ENCODE measurements at places on chromosomes 13 and 19.
A peak's percentile ranks its signal among the peaks of the same experiment; 100 is the strongest.

DNA sequence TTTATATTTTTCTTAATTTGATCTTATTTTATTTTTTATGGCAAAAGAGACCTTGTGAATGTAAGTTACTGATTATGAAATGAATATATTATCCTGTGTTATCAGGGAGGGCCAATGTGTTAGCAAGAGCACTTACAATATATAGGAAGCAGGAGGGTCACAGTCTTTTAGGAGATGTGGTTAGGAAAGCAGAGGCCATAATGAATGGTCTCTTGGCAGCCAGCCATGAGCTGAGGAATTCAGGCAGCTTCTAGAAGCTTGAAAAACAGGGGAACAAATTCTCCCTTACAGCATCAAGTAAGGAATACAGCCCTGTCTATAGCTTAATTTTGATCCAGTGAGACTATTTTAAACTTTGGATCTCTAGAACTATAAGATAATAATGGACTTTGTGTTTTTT is 2374.6 kb downstream of the PCDH9 start:
- no peak for DNase-seq

GRCh38 chr19:43504426-43505185 is at the start of gene PHLDB3:
PHLDB3 (minus strand) TSS chr19:43504746; CDS start chr19:43504118, 628 bp downstream.
- DNase-seq = no peak

DNA sequence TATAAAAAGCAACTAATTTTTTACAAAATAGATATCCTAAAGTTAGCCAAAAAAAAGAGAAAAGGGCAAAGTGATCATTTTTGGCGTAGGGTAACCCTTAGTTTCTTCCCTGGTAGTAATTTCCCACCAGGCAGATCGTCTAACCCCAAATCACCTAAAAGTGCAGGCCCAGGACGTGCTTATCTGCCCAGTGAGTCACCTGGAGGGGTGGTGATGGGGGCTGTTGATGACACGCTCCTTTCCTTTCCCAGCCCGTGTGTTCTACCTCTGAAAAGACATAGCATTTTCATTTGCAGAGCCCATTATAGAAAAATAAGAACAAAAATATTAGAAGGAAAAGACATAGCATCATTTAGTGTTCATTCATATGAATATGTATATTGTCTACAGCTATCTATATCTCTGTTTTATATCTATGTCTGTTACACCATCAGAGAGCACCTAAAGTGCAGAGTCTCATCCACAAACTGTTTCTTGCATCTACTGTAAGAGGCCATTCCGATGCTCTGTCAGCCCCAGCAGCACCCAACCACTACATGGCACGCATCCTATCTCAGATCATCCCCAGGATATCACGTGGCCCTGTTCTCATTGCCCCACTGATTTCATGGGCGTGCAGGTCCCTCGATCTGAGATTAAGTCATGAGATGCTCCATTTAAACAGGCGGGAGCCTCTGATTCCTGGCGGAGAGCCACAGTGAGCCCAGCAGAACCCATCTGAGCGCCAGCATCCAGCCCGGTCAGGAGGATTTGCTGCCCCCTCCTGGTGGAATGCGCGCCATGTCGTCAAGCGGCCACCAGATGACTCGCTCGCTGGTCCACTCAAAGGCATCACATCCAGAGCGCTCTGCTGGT is 8.5 kb upstream of the LILRB3 start:
- DNase-seq = peak; percentile 71

GRCh38 chr13:80131204-80131603 is 209.7 kb downstream of the SPRY2 start:
- no peak for DNase-seq

DNA sequence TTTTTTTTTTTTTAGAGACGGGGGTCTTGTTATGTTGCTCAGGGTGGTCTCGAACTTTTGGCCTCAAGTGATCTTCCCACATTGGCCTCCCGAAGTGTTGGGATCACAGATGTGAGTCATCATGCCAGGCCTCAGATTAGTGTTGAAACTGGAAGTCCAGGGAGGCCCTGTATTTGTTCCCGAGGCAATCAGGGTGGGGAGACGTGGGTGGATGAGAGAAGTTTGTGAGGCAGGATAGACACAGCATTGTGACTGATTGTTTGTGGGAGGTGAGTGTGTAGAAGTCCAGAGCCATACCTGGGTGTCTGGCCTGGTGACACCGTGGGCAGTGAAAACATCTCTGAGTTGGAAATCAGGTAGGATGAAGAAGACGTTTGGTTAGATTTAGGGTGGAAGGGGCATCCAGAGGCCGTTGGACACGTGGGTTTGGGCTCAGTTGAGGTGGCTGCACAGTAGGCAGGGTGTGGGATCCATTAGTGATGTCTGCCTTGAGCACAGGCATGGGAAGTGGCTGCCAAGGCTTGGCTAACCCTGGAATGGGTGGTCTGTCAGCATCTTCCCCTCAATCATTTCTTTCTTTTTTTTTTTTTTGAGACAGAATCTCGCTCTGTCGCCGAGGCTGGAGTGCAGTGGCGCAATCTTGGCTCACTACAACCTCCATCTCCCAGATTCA is 12.4 kb downstream of the RTN2 start:
- no peak for DNase-seq

- no peak for DNase-seq
Measured at GRCh38 chr19:49149652-49150105, 5.5 kb downstream of the HRC start.

DNA sequence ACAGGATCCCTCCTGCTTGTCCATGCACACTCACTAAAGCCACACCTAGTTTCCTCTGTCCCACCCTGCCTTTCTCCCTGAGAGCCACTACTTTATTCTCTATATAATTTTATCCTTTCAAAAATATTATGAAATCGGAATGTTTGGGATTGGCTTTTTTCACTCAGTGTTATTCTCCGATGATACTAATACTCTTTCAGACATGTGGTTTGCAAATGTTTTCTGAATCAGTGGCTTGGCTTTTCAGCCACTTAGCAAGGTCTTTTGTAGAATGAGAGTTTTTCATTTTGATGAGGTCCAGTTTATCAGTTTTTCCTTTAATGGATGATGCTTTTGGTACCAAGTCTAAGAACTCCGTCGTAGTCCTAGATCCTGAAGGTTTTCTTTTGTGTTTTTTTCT is 11.6 kb downstream of the SPATA13 start:
- DNase-seq = no peak

- DNase-seq = no peak
Measured at GRCh38 chr19:29810504-29810871, 1.3 kb upstream of the CCNE1 start.

DNA sequence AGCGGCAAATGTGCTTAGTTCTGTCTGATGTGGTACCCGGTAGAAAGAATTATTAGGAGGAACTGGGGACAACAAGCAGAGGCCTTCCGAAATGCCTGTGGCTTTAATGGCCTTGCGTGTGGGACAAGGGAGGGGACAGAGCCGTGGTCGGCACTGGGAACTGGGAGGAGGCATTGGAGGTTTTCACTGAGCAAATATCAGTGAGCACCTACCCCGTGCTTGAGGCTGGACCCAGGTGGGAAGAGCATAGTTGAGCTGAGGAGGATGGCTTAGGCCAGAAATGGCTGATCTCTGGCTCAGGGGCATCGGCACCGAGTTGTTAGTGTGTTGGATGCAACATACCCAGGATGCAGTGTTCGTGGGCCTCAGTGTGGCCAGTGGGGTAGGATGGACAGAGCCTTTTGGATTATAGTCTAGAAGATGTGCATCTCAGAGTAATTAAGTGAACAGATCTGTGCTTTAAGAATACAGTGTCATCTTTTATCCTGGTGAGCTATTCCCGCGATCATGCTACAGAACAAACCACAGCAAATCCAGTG is 201.3 kb downstream of the TEX29 start:
- DNase-seq = no peak

- no peak for DNase-seq
Measured at GRCh38 chr19:28556371-28556770, 656.6 kb downstream of the UQCRFS1 start.

- DNase-seq = no peak
Measured at GRCh38 chr13:52421216-52421615, 15.2 kb upstream of the THSD1 start.

DNA sequence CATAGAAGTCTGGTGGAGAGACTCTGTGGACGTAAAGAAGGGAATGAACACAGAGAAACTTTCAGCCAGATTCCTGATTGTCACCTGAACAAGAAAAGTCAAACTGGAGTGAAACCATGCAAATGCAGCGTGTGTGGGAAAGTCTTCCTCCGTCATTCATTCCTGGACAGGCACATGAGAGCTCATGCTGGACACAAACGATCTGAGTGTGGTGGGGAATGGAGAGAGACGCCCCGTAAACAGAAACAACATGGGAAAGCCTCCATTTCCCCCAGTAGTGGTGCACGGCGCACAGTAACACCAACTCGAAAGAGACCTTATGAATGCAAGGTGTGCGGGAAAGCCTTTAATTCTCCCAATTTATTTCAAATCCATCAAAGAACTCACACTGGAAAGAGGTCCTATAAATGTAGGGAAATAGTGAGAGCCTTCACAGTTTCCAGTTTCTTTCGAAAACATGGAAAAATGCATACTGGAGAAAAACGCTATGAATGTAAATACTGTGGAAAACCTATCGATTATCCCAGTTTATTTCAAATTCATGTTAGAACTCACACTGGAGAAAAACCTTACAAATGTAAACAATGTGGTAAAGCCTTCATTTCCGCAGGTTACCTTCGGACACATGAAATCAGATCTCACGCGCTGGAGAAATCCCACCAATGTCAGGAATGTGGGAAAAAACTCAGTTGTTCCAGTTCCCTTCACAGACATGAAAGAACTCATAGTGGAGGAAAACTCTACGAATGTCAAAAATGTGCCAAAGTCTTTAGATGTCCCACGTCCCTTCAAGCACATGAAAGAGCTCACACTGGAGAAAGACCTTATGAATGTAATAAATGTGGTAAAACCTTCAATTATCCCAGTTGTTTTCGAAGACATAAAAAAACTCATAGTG is 10.8 kb downstream of the ZNF101 start:
- no peak for DNase-seq

GRCh38 chr19:42057846-42058245 is 12.2 kb downstream of the GRIK5 start:
- no peak for DNase-seq

DNA sequence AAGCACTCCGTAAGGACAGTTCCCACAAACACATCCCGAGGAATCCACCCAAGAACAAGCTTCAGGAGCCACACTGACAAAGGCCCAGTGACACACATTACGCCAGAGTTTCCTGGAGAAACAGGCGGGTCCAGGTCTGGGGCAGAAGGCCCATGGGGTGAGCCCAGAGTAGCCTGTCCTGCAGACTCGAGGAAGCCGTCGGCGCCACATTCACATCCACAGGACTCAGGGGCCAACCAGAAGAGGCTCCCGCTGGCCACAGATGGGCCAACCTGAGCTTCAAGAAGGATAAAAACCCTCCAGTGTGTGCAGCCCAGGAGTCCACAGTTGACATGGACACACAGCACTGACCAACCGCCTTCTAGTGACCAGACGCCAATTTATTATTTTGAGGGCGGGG is 31.3 kb downstream of the GRTP1 start:
- no peak for DNase-seq

DNA sequence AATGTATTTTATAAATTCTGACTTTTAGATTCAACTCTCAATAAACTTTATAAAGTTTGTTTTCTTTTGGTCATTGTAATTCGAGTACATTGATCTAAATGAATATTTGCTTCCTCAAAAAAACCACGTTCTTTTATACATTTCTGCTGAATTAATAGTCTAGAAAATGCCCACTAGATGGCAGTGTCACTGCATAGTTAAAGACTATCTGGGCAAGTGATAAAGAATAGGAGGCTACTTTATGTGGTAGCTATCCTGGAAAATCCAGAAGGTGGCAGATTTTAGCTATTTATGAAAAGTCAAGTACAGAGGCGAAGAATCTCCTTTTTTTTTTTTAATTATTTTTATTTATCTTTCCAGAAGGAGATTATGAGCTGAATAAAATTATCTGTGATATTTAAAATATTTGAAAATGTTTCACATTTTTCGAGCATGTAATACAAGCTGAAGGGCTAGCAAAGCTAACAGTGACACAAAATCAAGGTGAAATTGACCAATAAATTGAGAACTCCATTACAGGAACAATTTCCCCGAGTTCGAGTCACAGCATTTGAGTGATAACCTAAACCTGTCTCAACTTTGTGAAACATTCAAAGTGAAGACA is 221.8 kb downstream of the OLFM4 start:
- no peak for DNase-seq

DNA sequence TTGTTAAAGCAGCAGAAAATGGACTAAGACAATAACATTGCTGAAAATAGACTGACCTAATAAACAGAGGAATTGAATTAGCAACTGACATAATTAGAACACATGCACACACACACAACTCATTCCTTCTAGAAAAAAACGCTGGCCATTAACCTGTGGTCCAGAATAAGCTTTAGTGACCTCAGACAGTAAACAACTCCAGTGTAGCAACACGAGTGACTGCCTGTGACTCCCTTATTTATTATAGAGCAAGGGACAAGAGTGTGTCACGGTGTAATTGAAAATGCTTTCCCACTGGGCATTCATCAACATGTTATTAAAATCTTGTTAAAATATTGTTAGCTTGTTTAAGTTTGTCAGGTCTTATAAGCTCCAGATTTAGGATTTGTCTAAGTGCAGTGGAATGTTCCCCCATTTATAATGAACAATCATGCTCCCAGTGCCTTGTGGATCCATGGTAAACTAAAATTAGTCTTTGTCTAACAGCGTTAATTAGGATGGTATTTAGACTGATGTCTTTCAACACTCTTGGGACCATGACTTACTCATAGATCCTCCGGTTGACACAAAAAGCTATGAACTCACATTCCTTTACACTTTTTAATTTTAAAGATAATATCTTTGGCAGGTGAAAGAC is 111.7 kb upstream of the IRS2 start:
- no peak for DNase-seq

DNA sequence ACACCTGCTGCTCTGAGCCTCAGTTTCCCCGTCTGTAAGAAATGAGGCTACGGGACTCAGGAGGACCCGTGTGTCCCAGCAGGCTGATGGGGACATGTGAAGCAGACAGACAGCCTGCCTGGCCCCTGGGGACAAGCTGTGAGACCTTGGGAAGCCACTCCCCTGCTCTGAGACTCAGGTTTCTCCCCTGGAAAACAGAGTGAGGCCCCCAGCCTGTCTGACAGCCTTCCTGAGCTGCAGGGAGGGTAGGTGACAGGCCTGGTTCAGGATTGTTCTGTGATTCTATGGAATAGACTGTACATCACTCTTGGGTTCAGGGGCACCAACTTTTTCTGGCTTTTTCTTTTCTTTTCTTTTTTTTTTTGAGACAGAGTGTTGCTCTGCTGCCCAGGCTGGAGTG is 2.9 kb upstream of the NTF4 start:
- no peak for DNase-seq

- no peak for DNase-seq
Measured at GRCh38 chr19:56547535-56547934, 8.8 kb downstream of the ZFP28 start.

DNA sequence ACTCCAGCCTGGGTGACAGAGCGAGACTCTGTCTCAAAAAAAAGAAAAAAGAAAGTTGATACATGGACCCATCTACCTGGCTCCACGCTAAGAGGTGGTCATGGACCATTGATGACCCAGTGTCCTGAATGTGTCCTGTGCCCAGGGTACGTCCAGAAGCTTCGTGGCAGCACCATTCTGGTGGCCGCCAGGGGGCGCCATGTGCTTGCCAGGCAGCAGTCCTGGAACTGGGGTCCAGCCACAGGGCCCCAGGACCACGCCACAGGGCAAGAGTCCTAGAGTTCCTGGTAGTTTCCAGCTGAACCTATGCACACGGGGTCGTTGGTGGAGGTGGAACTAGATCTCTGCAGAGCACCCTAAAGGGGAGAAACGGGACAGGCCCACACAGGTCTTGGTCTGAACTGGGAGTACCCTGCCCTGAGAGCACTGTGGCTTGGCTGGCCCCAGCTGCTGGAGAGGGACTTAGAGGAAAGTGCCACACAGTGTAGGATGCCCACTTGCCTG is 19.9 kb upstream of the FBXO27 start:
- peak; percentile 48 for DNase-seq

- DNase-seq = no peak
Measured at GRCh38 chr13:60351326-60351725, 45.7 kb upstream of the TDRD3 start.
